ENCODE measurements at places on chromosomes 5 and 9.

GRCh38 chr9:128005923-128006322, 25.1 kb upstream of the EEIG1 start:
- no peak for DNase-seq

- DNase-seq: no peak
Measured at GRCh38 chr9:86735772-86736458, 211.4 kb downstream of the GAS1 start.

DNA sequence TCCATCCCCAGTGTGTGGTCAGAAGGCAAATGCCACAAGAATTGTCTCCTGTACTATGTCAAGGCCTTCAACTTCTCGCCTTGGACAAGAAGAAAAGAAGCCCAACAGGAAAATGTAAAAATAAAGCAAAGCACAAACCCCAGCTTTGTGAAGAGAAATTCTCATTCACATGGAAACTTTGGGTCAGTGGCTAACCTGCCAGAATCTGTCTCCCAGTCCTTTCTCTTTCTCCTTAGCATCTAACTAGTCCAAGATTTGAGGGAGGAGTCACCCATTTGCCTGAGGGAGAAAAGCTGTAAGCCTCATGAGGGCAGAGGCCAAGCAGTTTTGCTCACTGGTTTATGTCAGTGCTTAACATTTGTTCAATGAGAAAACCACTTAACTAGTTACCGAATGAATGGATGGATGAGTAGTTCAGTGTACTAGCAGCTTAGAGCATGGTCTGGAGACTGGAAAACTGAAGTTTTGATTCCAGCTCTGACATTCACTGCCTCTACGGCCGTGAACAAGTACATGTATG, 36.0 kb downstream of the ADAM19 start:
- no peak for DNase-seq

- no peak for DNase-seq
Measured at GRCh38 chr5:35304291-35304690, 74.0 kb upstream of the PRLR start.

GRCh38 chr5:115544043-115544435, 536 bp downstream of the FEM1C start:
- peak; percentile 58 for DNase-seq

- DNase-seq: no peak
Measured at GRCh38 chr5:34012791-34013190, 4.9 kb upstream of the AMACR start.

DNA sequence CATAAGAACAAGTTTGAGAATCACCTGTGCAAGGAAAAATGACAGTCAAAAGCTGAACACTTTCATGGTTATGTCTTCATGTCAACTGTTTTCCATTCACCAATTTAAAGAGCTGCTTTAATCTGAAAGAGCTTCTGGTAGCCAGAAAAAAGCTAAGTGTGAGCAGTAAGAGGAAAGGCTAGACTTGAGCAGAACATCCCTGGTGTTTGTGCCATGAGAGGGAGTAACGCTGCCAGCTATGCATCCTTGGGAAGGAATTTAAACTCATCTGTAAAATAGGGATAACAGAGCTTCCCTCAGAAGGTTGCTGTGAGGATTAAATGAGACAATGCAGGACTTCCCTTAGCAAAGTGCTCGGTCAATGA, 193.7 kb downstream of the MAPKAP1 start:
- DNase-seq: no peak

DNA sequence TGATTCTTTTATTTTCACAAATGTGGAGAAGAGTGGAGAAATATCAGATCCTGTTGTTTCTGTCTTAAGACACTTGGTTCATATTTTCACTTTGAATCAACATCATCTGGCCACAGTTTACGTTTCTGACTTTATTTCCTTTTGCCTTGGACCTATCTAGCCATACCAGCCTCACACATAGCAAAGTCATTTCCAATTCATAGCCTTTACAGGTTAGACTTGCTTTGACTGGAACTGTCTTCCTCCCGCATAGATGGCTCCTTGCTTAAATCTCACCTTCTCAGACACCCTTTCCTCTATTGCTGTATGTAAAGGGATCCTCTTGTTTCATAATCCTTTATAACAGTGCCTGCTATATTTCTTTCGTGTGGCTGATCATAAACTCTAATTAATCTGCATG, 297.8 kb downstream of the SH3GL2 start:
- no peak for DNase-seq

GRCh38 chr5:122458278-122458872, 146.3 kb downstream of the SNCAIP start:
- DNase-seq: no peak

DNA sequence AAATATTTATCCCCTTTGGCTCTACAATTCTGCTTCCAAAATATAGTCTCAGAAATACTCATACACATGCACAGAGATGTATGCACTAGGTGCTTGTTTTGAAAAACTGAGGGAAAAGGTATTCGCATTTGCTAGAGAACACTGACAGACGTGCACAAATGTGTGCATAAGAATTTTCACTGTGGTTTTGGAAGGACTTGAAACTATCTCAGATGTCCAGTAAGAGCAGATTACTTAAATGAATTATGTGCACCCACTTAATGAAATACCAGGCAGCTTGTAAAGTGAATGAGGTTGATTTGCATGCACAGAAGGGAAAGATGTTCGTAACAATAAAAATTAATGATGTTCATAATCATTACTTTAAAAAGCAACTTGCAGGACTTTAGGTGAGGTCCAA, 48.4 kb downstream of the SEC61B start:
- no peak for DNase-seq

- no peak for DNase-seq
Measured at GRCh38 chr5:79305706-79306105, 69.8 kb downstream of the JMY start.

DNA sequence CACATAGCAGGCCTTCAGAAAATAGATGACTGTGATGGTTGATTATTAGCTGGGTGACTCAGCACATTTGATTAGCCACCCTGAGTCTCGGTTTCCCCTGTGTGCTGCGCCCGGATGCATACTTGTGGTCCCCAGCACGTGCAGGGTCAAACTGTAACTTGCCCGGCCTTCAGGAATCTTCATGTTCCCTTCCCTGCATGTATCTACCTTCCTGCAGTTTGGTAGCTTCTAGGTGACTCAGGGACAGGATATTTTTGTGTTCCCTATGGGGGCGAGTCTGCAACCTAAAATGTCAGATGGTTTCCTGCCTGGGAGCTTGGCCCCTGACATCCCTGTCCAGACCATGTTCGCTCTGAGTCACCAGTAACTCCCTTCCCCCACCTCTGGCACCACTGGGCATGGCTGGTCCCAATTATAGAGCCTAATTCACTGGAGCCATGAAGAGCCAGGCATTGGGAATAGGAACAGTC, 13.2 kb downstream of the PTGS1 start:
- DNase-seq: no peak

DNA sequence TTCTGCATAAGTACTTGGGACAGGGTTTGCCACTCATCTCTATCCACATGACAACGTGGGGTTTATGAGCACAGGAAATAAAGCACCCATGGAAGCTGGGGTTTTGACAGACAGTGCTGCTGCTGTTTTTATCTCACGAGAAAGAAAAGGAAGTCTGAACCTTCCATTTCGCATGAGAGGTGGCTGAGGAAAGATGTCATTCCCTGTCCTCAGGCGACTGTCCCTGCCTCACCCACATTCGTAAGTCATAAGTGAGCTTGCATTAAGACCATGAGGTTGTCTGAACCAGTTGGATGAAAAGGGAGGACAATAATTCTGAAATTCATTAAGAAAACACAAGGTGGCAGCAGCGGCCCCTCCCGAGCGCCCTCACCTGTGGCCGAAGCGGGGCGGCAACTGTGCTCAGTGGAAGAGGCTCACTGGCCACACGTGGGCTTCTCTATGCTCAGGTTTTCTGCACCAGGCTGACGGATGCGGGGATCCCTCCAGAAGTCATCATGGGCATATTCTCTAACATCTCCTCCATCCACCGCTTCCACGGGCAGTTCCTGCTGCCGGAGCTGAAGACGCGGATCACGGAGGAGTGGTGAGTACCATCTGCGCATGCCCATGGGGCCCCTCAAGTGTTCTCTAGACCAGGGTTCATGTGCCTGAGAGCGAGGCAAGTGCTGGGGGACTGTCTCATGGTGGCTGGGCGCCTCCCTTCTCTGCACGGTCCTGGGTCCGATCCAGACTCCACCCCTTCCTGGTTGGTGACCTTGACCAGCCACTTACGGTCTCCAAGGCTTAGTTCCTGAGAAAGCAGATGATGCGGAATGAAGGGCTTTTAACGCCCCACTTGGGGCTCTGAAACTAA, 54.7 kb upstream of the SUSD3 start:
- peak; percentile 63 for DNase-seq

DNA sequence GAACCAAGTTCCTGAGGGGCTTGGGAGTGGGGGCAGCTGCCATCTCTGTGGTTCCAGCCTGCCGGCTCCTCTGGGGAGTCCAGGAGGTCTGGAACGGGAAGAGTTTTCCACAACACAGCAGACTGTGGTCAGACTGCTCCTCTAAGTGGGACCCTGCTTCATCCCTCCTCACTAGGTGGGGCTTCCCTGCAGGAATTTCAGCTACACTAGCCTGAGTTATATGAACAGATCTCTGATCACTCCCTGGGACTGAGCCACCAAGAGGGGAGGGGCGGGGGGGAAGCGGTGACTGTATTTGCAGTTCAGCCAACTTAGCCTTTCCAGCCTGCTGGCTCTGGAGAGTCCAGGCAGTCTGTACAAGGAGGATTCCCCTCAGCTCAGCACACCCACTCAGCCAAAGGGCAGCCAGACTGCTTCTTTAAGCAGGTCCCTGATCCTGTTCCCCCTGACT, 19.4 kb downstream of the DTWD2 start:
- DNase-seq: no peak

GRCh38 chr5:14730881-14731280, 66.4 kb downstream of the OTULIN start:
- DNase-seq: no peak

- no peak for DNase-seq
Measured at GRCh38 chr5:59416451-59416850, 477.1 kb downstream of the PDE4D start.

GRCh38 chr5:171010816-171011215, 149.0 kb downstream of the RANBP17 start:
- no peak for DNase-seq

GRCh38 chr5:55857247-55857640, 6.1 kb downstream of the IL31RA start:
- DNase-seq: no peak

- DNase-seq: peak; percentile 19
Measured at GRCh38 chr5:170638454-170639220, 134.8 kb downstream of the KCNIP1 start.

DNA sequence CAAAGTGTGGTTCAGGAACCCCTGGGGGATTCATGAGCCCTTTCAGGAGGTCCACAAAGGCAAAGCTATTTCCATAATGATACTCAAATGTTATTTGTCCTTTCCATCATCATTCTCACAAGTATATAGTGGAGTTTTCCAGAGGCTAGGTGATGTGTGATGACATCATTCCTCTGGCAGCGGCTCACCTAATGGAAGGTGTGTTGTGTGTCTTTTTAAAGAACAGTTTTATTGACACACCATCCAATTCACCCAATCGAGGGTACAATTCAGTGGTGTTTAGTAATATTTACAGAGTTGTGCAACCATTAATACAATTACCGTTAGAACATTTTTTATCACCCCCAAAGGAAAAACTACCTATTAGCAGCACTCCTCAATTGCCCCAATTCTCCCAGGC, 9.7 kb downstream of the NANS start:
- DNase-seq: no peak
